Spleen (tissue), 13 donors: ENCODE measurements at places on chromosomes 5 and 9.

GRCh38 chr5:159640446-159640845, 275.8 kb upstream of the ADRA1B start:
- no peak for DNase-seq

DNA sequence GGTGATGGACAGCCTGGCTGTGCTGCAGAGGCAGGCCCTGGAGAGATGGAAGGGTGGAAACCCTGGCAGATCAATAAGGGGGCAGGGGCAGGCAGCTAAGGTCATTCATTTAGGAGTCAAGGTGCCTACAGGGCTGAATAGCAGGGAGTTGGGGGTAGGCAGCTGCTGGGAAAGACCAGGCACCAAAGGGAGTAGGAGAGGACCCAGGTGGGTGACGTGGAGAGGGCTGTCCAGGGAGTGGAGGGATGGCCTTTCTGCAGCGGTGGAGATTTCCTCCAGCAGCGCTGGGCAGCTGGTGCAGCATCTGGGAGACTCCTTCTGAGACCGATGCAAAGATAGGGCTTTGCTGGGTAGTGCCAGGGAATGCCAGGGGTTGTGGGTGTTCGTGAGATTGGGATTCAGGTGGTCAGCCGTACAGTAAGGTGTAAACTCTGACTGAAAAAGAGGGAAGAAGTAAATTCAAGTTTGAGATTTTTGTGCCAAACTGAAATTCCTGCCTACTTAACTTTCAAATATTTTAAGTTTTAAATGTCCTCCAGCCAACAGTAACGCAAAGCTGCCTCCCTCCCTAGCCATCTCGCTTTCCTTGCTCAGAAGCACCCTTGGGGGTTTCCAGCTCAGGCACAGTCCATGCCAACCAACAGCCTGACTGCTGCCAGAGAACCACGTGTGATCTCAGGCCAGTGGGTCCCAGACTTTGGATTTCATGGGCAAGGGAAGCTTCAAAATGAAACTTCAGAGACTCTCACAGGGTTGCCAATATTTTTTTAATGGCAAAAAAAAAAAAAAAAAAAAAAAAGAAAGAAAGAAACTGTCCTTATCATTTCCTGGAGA, 18.6 kb upstream of the ANGPTL2 start:
- peak; percentile 51 for DNase-seq

GRCh38 chr5:65858316-65858715, 68.1 kb upstream of the ERBIN start:
- DNase-seq, result no peak

DNA sequence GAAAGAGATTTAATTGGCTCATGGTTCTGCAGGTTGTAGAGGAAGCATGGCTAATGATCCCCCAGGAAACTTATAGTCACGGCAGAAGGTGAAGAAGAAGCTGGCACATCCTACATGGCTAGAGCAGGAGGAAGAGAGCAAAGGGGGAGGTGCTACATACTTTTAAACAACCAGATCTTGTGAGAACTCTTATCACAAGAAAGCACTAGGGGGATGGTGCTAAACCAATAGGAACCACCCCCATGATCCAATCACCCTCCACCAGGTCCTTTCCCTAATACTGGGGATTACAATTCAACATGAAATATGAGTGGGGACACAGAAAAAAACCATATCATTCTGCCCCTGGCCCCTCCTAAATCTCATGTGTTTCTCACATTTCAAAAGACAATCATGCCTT, 147.2 kb upstream of the EPB41L4A start:
- no peak for DNase-seq
